ENCODE measurements at places on chromosomes 6 and 20.

- DNase-seq = no peak
Observed at GRCh38 chr6:33632558-33633039, 11.5 kb downstream of the ITPR3 start.

DNA sequence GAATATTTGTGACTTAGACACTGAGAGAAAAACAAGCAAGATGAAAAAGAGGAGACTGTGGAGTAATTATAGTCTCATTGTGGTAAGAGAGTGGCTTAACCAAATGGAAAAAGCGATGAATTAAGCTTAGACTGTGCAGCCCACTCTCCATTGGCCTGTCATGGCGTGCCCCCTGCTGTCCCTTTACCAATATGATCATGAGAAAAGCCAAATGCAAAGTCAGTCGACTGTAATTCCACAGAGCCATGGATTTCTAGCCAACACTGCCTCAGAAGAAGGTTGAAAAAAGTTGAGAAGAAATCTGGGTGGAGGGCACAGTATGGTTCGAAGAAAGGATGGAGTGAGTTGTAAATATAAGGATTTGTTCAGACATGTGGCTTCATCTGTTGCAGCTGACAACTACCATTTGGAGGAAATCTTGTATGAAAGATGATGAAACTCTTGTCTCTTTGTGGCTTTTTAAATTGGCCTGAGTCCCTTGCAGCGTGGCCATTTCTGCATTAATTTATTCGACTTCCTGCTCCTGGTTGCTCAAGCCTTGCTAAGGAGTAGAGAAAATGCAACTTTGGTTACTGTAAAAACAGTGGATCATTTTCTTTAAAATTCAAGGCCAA lies 251.4 kb downstream of the DOK5 start:
- peak; percentile 3 for DNase-seq

- no peak for DNase-seq
Observed at GRCh38 chr6:89116702-89117101, 1.2 kb downstream of the SRSF12 start.

GRCh38 chr20:35181731-35182130 lies 9.9 kb downstream of the PROCR start:
- no peak for DNase-seq

DNA sequence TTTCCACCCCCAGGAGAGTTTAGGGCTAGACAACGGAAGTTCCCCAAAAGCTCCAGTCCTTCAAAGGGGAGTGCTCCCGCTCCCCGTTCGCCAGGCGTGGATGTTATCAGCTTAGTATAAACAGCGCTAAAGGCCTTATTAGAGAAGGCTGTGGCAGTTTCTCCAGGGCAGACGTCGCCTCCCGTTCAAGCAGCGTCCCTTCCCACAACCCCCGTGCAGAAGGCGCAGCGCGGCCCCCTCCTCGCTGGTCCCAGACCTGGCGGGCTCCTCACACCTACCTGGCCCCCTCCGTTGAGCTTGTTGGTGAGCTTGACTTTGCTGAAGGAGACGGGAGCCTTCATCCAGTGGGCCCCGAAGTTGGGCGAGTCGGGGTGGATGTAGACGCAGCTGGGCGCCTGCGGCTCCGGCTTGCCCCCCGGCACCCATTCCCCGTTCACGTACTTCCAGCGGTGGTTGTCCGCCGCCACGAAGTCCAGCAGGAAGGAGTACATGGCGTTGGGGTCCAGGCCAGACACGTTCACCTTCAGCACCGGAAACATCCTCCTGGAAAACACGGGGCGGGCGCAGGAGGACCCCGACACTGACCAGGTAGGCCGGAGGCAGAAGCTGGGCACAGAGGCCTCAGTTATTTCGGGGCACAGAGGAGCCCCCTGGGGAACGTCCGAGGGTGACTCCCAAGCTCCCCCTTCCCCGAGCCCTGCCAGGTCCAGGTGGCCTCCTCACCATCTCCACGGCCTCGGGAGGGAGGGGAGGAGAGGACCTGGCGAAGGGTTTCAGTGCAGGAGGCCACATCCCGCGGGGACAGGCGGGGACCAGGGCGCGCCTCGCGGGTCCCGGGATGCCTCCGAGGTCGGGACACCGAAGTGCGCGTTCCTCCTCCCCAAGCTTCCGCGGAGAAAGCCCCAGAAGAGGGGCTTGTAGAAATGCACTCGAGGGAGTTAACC lies 1.1 kb downstream of the TBXT start:
- DNase-seq = no peak

DNA sequence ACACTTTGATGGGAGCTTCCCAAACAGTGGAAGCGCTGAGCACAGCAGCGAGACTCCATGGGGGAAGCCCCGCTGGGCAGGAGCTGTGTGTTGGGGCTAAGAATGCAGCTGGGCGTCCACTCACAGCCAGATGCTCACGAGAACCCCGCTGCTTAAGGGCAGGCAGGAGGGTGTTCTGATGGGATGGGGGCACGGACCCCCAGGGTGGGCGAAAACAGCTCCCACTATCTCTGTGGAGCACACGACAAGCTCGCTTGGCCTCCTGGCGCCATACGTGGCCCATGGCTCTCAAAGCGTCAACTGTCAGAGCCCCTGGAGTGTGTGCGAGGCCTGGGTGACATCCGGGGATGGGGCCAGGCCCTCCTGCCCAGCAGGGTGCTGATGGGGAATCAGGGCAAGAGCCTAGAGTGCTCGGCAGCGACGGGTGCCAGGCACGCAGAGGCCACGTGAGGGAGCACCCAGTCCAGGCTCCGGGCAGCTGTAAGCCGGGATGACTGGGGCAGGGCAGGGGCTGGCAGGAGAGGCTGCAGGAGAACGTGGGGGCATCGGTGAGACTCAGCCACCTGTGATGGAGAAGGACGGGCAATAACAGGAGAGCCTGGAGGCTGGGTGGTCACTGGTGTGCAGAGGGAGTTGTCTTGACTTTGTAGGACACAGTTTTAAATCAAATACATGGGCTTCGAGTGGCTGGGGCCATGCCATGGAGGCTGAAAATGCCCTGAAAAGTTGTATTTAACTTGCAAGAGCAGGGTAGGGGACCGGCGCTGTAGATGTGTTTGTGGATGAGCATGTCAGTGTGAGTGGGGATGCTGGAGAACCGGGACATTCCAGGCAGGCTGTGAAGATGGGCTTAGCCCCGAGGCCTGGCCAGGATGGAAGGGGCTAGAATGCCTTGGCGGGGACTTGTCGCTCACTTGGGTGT lies 27.3 kb downstream of the PYGB start:
- no peak for DNase-seq

DNA sequence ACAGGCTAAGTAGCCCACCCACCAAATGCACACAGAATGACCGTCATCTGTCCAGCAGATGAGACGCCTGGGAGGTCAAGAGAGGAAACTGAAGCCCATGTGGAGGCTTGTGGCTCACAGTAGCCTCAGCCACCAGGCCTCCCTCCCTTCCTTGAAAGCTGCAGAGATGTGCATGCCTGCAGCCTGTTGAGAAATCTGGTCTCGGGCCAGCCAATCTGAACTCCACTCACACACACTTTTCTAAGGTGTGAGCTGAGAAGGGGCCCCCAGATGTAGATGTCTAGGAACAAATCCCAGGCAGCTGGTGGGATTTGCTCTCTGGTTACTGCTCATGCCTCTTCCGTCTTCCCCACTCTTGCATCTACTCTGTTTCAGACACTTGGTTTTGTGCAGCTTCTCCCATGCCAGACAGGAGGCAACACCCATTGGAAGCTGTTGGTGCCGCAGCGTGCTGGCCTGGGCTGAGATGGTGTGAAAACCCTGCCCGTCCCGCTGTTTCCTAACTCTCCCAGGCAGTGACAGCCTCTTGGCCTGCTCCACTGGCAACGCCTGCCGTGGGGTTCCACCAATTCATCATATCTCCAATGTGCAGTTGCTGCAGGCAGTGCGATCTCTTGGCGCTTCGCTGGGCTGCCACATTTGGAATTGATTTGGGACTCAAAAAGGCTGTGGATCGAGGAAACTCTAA lies 24.1 kb upstream of the PAX1 start:
- no peak for DNase-seq

- DNase-seq = no peak
Observed at GRCh38 chr20:36400909-36401735, 95.0 kb downstream of the DLGAP4 start.

GRCh38 chr20:24469894-24470745 lies 691 bp downstream of the SYNDIG1 start:
- no peak for DNase-seq

DNA sequence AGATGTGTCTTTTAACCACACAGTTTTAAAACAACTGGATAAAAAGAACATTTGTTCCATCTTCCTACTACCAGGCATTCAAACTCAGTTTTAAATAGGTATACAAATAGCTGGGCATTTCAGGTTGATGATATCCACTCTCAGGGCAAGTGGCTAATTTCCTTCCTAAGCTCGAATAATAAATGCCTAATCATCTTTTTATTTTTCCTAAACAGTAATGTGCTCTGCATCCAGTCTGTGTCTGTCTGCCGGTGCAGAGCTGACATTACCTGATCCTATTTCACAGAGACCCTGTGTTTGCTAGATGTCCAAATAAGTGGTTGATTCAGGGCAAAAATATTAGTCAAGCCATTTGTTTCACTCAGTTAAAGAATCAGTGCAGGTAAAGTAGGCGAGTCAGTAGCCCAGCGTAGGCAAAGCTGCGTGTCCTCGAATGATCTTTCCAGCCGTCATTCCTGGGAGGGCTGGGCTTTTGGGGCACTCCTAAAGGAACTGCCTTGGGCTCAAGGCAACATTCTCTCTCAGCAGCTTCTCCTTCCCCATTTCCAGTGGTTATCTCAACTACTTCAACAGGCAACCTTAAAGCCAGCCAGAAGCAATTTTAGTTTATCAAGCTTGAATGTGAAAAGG lies 74.2 kb upstream of the BMP2 start:
- DNase-seq = no peak

GRCh38 chr6:145096846-145097245 lies 638.5 kb downstream of the EPM2A start:
- DNase-seq = no peak

DNA sequence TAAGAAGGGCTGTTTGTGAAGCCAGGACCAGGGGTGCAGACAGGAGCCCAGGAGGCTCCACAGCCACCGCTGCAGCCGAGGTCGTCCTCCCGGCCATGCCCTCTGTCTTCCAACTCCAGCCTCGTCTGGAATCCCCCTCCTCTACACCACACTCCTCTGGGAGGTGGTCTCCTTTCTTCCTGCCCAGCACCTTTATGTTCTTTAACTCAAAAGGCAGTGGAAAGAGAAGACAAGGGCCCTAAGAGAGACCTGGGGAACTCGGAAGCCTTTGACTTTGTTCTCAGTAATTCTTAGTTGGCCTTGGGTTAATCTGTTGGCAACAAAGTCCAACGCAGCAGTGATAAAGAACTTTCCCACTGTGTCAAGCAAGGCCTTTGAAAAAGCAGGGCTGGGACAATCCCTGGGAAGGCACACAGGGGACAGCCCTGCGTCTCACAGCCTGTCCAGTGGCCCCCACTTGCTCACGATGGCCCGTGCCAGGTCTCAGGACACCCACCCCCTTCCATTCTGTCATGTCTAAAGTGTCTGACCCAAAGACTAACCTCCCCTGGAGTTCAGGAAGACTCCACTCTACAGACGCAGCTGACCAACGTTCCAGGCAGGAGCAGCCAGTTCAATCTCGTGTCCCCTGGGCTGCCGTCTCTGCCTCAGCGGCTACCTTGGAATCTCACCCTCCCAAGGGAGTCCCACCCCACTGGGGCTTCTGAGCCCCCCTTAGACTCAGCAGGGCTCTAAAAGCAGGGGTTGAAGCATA lies 42.8 kb upstream of the FAM50B start:
- no peak for DNase-seq

DNA sequence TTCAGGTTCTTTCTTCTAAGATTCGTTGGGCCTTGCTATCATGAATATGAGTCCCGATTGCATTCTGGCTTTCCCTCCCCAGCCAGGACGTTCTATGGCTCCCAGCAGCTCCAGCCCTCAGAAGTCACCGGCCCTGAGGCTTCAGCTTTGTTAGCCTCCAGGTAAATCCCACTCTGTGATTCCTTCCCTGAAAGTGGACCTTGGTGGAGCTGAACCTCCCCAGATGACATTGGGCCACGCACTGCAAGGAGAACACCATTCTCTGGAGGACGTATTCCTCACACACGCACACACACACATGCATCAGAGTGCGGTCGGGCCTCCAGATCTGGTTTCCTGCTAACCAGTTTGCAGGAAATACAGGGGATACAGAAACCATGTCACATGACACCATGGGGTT lies 487.3 kb upstream of the CDH4 start:
- DNase-seq = no peak

DNA sequence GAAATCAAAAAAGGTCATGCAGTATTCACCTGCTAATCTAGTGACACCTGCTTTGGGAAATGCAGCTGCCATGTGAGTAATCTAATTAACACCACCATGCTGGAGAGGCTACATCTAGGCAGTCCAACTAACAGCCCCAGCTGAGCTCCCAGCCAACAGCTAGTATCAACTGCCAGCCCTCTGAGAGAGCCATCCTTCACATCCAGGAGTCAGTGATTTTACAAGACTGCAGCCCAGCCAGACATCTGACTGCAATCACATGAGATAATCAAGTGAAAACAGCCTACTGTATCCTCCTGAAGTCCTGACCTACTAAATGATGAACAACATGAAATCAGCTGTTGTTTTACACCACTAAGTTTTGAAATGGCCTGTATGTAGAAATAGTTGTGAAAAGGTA lies 298.4 kb downstream of the TRDN start:
- no peak for DNase-seq

DNA sequence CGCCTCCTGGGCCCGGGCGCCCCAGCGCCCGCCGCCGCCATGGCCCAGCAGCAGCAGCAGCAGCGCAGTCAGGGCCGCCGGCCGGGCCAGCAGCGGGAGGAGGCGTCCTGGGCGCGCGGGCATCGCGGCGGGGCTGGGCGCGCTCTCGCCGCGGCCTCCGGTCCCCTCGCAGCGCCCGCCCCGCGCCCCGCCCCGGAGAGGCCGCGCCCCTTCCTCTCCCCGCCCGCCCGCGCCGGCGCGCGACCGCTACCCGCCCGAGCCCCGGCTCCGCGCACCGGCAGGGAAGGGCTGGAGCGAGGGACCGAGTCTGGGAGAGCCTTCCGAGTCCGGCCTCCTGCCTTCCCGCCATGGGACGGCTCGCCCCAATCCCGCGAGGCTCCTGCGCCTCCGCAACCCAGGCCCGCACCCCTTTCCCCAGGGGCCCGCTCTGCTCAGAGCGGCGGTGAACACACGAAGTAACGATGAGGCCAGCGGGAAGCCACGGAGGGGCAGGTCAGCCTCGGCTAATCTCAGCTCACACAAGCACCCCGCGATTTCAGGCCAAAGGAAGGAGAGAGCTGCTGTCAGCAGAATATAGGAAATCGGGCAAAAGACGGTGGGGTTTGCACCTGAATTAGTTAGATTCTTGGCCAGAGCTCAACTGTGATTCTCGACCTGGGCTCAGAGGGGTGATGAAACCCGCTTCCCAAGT lies at the start of gene TXNDC5:
TXNDC5 (minus strand) TSS at position 135 of the 691 bp plus-strand sequence; CDS start at position 123, 12 bp downstream.
- peak; percentile 42 for DNase-seq

DNA sequence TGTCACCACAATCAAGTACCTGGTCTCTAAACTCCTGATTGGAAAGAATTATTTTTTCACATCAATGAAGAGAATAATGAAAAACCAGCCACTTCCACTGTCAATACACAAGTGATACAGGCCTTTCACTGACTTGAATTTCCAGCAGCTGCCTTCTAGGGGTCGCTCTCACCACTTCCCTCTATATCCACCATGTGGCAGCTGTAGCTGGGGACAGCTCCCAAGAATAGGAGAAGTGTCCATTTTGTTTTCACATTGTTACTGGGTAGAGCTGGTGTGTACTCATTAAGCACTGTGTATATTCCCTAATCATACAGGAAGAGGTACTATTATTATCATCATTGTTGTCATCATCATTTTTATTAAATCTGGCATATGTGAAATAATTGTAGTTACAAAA lies 438.4 kb upstream of the SPTLC3 start:
- peak; percentile 58 for DNase-seq
